Pulmonary artery endothelial cell (primary cell): ENCODE measurements at places on chromosomes 5 and 9.

DNA sequence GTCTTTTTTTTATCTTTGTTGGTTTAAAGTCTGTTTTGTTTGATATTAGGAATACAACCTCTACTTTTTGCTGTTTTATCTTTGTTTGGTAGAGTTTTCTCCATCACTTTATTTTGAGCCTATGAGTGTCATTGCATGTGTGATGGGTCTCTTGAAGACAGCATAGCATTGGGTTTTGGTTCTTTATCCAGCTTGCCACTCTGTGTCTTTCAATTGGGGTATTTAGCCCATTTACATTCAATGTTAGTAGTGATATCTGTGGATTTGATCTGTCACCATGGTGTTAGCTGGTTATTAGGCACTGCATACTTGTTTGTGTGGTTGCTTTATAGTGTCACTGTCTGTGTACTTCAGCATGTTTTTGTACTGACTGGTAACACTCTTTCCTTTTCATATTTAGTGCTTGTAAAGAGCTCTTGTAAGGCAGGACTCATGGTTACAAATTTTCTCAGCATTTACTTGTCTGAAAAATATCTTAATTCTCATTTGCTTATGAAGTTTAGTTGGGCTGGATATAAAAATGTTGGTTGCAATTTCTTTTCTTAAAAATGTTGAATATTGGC, 845.5 kb downstream of the TLE4 start:
- DNase-seq: no peak

DNA sequence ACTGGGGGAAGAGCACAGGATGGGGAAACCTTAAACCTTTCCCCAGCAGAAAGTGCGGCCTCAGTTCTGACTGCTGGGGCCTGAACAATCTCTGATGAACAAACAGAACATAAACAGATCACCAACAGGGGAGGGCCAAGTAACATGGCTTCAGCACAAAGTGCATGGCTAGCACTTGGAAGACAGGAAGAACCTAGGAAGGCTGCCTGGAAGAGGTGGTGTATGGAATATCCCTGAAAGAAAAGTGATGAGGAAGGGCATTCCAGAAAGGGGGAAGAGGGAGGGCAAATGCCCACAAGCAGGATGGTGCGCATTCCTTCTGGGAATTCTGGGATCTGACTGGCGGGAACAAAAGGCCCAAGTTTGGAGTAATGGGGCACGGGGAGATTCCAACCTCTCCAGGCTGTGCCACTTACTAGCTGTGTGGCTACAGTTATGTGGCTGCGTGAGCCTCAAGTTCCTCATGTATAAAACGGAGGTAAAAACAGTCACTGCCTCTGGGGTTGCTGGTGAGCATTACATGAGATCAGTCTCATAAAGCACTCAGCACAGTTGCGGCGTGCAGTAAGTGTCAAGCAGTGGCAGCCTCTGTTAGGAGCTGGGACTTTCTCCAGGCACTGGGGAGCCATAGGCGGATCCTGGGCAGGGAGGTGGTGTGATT, 1.6 kb downstream of the PDGFRB start:
- DNase-seq: no peak

GRCh38 chr5:143931986-143932385, 120.0 kb downstream of the HMHB1 start:
- no peak for DNase-seq

GRCh38 chr5:96387616-96388015, 45.4 kb downstream of the PCSK1 start:
- no peak for DNase-seq

- DNase-seq: no peak
Observed at GRCh38 chr9:122226758-122227574, 1.8 kb downstream of the LHX6 start.

- no peak for DNase-seq
Observed at GRCh38 chr9:93577078-93577974, 942 bp downstream of the PHF2 start.

DNA sequence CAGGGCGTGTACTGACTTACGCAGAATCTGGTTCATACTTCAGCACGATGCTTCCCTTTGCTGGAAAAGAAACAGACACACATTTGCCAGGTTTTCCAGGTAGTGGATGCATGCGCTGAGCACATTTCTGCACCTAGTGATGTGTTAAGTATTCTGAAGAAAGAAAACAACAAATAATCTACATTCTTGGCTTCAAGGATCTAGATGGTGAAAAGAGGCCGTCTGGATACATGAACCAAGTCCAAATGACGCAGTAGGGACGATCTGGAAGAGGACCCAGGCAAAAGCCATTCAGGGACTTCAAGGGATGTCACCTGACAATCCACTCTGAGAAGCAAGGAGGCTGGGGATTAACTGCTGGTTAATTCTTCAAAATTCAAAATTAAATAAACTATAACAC, 30.4 kb downstream of the NSUN2 start:
- DNase-seq: no peak

GRCh38 chr5:8386719-8387288, 517.9 kb downstream of the MTRR start:
- no peak for DNase-seq

DNA sequence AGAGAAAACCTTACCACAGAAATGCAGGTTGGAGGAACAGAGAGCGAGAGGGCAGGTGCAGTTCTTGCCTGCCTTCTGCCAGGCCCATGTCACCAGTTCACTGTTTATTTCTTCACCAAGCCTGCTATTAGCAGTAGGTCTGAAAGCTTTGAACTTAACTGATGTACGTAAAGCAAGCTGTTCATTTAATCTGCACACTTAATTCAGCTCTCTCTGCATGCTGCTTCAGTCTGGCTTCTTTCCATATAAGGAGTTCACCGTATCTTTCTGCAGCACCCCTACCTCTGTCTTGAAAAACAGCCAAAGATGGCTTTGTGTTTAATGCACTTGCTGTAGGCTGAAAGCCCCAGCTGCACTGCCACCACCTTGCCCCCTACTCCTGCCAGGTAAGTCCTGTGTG, 205.1 kb downstream of the RAB3C start:
- DNase-seq: no peak

DNA sequence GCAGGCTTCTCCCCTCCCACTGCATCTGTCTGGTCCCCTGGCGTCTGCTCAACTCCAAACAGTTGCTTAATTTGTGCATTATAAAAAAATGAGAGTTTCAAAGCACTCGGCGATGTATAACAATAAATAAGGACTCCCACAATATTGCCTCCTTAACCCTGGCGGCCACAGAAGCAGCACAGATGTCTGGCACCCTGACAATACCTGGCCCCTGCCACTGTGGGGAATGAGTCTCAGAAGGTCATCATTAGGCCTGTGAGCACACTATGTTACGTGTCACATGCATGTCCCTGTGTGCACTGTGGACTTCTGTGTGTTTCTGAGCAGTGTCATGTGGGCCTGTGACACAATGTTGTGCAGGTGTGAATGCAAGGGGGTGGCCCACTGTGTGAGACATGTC, 236.5 kb downstream of the PBX3 start:
- no peak for DNase-seq

DNA sequence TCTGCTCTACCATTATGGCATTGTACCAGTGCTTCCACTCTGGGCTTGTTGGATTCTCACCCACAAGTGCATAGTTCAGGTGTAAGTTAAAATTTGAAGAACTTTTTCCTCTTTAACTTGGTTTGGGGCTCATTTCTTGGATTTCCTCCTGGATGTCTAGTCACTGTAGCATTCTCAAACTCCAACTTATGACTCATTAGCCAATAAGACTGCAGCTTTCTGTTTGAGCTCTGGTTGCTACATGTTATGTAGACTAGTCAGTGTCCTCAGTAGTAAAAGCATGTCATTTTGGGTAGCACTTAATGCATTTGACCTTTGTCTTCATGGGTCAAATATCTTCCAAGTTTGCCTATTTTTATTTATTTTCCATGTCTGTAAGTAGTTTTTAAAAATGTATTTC, 790.8 kb downstream of the BRINP1 start:
- DNase-seq: peak; percentile 11

GRCh38 chr5:159906463-159906862, 9.8 kb upstream of the ADRA1B start:
- DNase-seq: no peak

DNA sequence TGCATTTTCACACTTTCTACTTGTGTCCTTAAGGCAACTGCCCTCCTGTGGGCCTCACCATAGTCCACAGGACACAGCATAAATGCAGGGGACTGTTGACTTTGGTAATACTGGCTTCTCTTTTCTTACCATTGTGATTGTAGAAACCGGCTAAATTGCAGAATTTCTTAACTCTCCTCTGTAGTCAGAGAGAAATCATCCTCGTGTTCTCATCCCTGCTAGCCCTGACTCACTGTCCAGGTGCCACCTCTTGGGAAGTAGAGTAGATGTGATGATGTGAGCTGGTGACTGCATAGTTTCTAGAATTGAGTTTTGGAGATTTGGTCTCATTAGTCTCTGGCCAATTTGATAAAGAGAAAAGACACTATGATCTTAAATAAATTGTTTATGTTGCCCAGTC, 5.5 kb downstream of the PHF24 start:
- DNase-seq: no peak

- no peak for DNase-seq
Observed at GRCh38 chr9:126169736-126170135, 156.9 kb upstream of the MVB12B start.

DNA sequence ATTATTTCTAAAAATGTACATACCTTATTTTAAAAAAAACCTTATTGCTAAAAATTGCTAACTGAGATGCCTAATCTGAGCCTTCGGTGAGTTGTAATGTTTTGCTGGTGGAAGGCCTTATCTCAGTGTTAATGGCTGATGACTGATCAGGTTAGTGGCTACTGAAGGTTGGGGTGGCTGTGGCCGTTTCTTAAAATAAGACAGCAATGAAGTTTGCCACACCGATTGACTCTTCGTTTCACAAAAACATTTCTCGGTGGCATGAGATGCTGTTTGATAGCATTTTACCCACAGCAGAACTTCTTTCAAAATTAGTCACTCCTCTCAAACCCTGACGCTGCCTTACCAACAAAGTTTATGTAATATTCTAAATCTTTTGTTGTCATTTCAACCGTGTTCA, 14.7 kb downstream of the CENPK start:
- DNase-seq: no peak

DNA sequence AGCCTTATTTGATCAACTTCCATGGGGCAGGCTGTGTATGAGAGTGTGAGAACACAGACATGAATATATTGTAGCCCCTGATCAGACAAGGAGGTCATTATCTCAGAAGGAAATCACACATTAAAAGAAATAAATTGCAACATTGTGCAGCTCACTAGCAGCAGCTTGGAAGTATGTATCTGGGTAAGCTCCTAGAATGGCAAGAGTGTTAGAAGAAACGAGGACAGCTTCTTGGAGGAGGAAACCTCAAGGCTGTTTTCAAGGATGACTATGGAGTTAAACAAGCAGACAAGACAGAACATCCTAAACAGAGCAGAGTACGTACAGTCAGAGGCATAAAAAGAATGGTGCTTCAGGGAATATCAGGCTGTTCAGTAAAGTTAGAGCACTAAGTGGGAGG, 511.0 kb downstream of the SLCO4C1 start:
- DNase-seq: no peak

GRCh38 chr9:93058355-93059010, at the start of gene SUSD3:
TSS of gene SUSD3 (plus strand) at chr9:93058701. CDS start at chr9:93058743, 42 bp downstream.
- DNase-seq: no peak

DNA sequence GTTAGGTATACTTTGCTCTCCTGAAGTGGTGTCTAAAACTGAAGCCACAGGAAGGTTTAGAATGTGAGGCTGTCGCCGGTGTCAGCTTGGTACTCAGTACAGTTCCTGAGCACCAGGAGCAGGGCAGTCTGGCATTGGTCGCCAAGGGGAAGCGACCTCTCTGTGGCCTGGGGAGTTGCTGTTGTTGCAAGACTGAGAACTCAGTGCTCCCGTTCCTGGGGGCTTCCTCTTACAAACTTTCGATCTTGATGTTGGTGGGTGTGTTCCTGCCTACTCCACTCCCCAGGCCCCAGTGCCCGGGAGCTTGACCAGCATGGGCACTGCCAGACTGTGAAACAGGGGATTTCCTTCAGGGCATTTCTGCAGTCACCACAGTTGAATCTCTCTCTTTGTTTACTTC, 52.4 kb upstream of the PPARGC1B start:
- DNase-seq: no peak

- DNase-seq: no peak
Observed at GRCh38 chr9:73183917-73184861, 32.5 kb downstream of the ANXA1 start.

GRCh38 chr9:80763536-80763935, 925.8 kb downstream of the TLE1 start:
- no peak for DNase-seq

- DNase-seq: no peak
Observed at GRCh38 chr9:29981013-29981412, 2403.4 kb upstream of the ACO1 start.

DNA sequence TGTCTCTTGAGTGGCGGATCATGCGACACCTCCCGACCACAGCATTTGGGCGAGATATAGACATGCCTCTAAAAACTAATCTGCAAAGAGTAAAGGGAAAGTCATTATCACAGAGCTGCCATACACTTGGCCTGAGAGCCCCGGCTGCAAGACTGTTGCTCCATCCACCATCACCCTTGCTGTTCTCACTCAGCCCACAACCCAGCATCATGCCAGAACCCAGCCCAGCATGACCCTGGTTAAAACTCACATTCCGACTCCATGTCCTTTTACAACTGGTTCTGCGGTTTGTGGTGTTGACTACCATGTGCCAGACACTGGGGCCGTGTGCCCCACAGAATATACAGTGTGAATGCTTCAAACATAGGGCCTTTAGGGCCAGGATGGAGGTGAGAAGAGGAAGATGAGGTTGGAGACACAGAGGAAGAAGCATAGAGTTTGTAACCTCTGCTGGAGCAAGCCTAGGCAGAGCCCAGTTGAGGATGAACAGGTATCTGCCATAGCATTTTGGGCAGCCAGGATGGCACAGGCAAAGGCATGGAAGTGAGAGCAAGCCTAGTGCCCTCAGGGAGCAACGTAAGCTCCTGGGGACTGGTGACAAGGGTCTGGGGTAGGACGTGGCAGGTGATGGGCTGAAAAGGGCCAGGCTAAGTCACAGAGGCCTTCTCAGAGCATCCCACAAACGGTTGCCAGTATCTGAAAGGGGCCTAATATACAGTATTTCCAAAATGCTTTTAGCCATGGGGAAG, 37.5 kb upstream of the SMU1 start:
- DNase-seq: no peak

DNA sequence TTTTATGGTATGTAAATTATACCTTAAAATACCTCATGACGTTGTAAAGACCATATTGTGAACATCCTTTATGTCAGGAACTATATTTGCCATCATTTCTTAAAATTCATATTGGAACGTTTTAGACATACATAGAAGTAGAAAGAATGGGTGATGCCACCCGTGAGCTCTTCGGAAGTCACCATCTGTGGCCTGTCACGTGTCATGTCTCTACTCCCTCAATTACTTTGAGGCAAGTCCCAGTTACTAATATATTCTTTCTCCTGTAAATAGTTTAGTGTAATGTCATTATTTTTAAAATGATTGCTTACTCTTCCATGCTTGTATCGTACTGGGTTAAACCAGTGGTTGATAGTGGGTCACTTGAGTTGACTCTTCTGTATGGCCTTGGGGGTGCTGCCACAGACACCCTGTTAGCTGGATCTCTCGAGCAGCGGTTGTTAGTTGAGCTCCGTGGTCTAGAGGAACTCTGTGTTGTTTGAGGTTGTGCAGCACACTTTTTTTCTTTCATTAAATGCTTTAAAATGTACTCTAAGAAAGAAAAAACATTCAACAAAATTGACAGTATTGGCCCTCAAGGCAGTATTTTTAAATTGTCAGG, 66.2 kb downstream of the TRIO start:
- no peak for DNase-seq
